T47D (cell line): ENCODE measurements at places on chromosomes 16 and 17.

DNA sequence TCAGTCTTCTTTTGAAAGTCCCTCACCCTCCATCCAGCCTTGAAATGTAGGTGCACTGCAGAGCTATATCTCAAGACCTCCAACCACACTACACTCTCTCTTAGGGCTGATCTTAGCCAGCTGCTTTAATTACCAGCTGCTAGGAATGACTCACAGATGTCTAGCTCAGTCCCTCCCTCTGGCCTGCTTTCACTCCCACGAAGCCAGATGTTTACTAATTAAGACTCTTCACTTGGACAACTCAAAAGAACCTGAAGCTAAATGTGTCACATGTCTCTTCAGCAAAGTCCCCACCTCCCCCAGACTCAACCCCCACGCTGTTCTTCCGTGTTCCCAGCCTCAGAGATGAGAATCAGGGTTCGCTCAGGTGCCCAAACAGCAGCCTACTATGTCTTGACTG, 2.6 kb downstream of the GTF3C1 start:
- DNase-seq = no peak

GRCh38 chr17:17682737-17683680, 1.8 kb downstream of the RAI1 start:
- no peak for DNase-seq

DNA sequence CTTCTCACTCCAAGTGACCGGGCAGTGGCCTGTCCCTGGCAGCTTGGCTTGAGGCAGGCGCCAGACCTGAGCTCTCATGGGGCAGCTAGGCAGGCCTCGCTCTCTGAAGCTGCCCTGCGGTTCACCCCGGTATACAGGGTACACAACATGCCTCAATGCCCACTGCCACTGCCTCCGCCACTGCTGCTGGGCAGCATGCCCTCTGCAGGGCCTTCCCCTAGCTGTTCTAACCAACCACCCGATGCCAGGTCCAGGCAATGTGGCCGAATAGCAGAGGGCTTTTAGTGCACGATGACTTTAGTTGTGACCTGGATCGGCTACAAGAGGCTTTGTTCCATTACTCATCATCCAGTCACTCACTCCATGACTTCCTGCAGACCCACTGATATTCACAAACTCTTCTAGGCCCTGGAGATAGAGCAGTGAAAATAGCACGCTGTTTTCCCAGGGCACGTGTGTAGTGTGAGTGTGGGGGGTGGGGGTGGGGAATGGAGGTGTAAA, 19.7 kb downstream of the CDC42EP4 start:
- DNase-seq = no peak

DNA sequence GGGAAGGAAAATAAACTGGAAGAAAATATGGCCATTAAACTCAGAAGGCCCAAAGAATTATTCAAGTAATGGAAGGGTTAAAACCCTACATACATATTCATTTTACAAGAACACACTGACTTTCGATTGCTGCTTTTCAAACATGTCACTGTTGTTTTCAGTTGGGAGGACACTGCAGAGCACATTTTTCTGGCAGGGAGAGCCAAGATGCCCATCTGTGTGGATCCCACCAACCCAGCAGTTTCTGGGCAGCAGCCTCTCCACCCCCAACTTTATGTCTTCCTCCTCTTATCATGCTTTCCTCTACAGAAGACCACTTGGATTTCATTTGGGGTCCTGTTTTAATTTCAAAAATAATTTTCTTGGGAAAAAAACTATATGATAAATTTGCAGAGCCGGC, 7.1 kb upstream of the CORO6 start:
- no peak for DNase-seq

GRCh38 chr16:13660807-13661206, 259.1 kb upstream of the ERCC4 start:
- DNase-seq = no peak

DNA sequence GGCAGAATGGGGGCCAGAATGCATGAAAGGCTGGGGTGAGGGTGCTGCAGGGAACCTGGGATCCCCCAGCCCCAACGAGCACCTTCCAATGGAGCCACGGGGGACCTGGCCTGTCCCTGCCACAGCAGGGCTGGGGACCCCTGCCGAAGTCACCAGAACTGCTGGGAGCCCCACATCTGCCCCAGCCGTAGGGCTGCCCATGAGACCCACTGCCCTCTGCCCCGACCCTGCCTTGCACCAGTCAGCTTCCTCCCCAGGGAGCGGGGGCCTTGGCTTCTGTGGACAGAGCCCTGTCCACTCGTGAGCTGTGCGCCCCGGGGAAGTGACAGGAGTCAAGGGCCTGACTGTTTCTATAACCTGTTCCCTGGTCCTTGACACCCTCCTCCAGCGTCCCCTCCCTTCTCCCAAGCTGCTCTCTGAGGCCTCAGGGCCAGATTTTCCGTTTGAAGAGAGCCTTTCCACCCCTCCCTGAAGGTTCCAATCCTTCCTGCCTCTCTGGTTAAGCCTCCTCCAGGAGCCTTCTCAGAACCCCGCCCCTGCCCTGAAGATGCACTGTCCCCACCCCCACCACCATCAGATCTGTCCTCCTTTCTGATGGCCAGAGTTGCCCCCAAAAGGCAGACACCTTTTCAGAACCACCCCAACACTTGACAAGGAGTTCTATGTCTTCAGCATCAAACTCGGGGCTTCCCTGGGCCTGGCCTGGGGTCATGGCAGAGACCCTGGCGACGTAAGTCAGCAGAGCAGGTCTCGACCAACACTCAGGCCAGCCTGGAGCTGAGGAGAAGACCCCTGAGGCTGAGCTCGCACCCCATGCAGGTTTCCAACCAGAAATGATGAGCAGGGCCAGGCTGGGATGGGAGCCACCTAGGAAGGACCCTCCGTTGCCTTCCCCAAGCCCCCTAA, 10.7 kb upstream of the PRR29 start:
- DNase-seq = peak; percentile 61

- no peak for DNase-seq
These were observed 32.1 kb upstream of the RPH3AL start for GRCh38 chr17:384622-385177.

- DNase-seq = no peak
These were observed 58.2 kb downstream of the MAF start for GRCh38 chr16:79542237-79542774.

DNA sequence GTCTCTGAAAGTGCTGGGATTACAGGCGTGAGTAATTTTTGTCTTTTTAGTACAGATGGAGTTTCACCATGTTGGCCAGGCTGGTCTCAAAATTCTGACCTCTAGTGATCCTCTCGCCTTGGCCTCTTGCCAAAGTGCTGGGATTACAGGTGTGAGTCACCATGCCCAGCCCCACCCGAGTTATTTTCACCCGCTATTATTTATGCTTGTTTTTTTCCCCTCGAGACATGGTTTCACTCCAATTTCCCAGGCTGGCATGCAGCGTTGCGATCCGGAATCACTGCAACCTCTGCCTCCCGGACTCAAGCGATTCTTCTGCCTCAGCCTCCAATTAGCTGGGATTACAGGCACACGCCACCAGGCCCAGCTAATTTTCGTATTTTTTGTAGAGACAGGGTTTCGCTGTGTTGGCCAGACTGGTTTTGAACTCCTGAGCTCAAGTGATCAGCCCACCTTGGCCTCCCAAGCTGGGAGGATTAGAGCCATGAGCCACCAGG, 9.2 kb downstream of the RPL23 start:
- no peak for DNase-seq

GRCh38 chr16:14609716-14610115, 20.3 kb downstream of the PARN start:
- no peak for DNase-seq

DNA sequence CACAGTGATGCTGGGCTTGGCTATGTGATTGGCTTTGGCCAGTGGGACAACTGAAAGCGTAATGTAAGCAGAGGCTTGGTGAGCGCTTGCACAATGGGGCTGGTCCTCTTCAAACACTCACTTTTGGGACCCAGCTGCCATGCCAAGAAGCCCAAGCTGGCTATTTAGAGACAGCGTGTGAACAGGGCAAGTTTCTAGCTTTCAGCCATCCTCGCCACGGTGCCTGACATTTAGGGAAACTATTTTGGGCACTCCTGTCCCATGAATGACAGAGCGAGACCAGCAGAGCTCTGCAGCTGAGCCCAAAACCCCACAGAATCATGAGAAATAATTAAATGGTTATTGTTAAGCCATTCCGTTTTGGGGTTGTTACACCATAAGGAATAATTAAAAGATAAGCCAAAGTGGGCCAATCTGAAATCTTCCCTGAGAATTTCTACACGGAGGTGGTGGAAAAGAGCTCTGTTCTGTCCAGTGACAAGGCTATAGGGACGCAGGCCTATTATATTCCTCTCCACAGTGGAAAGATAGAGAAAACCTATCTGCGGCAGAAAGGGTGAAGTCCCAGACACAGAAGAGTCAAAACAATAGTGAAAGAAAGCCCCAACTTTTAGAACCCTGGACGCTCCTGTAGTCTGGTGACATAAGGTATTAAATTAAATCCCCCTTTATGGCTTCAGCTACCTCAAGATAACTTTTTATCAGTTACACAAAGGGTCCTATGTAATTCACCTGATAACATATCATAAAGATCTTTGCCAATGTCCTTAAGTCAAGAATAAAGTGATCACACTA, 10.8 kb upstream of the RPRML start:
- DNase-seq = no peak

DNA sequence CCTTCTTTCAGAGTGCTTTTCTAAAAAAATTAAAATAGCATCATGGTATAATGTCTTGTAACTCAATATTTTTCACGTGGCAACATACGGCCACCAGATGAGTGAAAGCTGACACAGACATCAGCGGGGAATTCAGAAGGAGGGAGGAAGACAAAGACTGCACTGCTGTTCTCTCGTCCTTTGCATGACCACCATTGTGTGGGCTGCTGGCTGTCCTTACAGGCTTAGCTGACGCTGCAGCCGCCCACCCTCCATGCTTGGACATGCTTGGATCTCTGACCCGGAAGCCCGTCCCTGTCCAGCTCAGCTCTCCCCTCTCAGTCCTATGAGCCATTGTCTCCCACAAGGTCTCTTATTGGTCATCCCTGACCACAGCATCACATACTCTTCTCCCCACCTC, 11.4 kb upstream of the MLYCD start:
- no peak for DNase-seq

DNA sequence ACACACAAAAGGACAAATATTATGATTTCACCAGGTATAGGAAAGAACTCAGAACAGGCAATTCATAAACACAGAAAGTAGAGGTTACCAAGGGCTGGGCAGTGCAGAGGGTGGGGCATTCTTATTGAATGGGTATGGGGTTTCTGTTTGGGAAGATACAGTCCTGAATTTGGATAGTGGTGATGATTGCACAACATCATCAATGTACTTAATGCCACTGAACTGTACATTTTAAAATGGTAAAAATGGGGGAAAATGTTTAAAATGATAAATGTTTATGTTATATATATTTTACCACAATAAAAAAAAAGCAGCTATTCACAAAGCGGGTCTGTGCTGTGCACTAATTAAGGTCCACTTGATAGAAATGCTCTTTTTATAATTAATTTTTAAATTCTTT, 72.6 kb upstream of the FA2H start:
- DNase-seq = no peak

DNA sequence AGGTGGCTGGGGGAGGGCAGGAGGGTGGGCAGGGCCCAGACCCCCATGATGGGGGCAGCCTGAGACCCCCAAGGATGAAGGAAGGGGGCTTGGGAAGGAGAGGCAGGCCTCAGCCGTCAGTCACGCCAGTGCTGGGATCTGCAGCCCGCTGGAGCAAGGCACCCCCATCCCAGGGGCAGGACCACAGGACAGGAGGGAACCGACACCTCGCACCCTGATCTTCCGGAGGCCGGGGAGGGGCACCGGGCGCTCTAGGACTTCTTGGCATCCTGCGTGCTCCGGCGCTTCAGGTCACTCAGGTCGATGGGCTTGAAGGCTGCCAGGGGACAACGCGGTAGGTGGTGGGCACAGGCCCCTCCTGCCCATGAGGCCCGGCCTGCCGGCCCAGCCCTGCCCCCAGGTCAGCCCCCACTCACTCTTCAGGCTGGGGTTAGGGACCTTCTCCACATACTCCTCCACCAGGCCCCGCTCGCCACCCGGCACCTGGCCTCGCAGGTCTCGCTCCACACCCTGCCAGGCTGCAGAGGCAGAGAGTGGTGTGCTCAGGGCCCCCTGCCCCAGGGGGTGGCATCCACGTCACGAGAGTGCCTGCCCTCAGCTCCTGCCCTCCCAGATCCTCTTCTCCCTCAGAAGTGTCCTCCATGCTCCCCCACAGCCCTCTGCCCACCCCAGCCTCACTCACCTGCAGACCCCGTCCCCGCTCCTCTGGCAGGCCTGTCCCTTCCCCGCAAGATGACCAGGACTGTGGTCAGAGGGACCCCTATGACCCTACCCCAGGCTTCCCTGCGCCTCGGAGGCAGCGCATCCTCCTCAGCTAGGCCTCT, 9.9 kb downstream of the MCRIP1 start:
- no peak for DNase-seq

DNA sequence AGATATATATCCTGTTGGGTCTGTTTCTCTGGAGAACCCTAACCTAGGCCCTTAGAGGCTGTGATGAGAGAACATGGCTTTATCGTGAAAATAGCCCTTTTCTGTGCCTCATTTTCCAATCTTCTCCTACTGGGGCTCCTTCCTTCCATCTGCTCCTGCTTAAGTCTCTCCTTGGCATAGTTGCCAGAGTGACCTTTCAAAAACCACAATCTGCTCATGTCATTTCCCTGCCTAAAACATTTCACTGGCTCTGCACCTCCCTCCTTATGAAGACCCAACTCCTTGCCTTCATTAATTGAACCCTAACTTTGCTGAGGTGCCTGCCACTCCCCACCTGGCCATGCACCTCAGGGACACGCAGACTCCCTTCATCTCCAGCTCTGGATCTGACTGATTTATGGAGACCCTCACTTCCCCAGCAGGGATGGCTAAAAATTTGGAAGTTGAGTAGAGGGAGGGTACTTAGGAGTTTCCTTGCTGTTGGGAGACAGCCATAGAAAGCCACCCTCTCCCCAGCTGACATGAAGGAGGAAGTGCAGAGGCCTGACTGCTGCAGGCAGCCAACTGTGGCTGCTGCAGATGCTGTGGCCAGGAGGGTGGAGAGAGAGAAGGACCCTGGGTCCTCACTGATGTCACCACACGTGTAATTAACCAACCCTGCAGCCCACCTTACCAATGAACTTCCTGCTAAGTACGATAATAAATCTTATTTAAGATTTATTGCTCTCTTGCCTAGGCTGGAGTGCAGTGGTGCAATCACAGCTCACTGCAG, 6.3 kb upstream of the GGA2 start:
- no peak for DNase-seq

GRCh38 chr17:31745964-31746600, 113.0 kb downstream of the COPRS start:
- DNase-seq = no peak

GRCh38 chr17:50133769-50134099, 3.8 kb upstream of the SAMD14 start:
- no peak for DNase-seq

DNA sequence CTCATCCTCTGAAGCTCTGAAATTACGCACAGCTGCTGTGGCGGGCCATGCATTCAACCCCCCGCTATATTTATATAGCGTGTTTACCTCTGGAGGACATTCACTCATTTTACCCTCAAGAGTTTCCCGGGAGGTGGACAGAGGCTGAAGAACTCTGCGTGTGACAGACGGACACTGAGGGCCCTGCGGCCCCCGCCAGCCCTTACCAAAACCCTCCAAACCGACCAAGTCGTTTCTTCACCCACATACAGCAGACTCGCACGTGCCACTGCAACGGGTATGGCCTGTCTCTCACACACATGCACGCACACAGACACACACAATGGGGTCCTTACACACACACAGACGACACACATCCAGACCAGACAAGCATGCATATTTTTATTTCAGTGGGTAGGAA, 216.4 kb upstream of the FOXF1 start:
- DNase-seq = no peak
